ENCODE measurements at places on chromosomes 6 and 20. TPM values are rescaled to one million over a fixed set of nuclear protein-coding genes. Genes with fewer than 3 reads are reported as not detected.

Gene APOM
- 3.8 TPM for total RNA-seq

Gene ENPP4
- 0.25 TPM for total RNA-seq

Gene FHL5
- not detected for total RNA-seq

Gene TMEM217
- total RNA-seq: 0.60 TPM

Gene ZNF334
- not detected for total RNA-seq

Gene DSP
- total RNA-seq: 40.4 TPM

Measured in A549 treated with dexamethasone at 1 μM for 4 hours (cell line).